Activated T-helper 1 cell treated with Interleukin-2 at 50 U/mL for 16 hours (primary cell): ENCODE measurements at places on chromosomes 5 and 9.

GRCh38 chr9:109976303-109976702 is 196.3 kb downstream of the PALM2AKAP2 start:
- DNase-seq, result no peak

DNA sequence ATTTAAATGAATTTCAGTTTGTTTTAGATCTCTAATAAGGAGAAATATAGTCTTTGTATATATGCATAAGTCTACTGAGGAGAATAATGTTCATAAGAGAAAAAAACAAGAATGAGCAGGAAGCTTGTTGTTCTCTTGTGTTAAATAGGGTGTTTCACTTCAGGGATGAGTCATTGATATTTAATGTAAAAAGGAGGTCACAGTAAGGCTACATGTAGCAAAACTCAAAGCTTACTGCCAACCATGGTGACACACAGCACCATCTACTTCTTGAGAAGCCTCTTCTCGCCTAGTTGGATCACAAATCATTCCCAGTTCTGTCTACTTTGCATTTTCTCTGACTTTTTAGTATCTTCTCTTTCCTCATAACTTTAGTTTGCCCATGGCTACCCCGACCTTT is 1466.0 kb upstream of the C9orf72 start:
- no peak for DNase-seq

- no peak for DNase-seq
Observed at GRCh38 chr5:125042261-125042890, 295.9 kb upstream of the ZNF608 start.

DNA sequence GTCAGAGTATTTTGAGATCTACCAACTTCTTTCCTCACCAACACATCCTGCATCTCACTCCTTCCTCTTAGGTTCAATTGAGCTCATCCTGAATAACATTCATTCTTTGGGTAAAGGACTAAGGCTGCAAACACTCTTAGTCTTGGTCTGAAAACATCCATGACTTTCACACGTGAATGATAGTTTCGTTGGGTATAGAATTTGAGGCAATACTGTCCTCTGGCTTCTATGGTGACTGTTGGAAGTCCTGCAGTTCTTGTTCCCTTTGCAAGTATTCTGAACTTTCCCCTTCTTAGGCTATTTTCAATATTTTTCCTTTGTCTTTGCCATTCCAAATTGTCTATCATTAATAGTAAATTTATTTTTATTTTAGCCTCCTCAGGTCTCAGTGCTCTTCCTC is 185.4 kb downstream of the ROR2 start:
- no peak for DNase-seq

DNA sequence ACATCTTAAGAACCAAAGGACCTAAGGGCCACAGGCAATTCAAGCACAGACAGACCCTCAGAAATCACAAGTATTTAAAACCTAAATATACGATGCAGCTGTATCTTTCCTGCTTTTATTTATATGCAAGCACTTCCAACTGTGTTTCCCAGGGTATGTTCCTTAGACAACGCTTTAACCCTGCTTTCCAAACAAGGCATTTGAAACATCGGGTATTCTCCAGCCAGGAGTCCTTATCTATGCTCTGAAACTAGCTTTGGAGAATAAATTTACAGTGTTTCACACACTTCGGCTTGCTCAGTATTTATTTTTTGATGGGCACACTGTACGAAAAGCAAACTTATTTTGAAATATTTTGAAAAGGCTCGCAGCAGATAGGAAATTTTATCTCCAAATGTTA is 13.5 kb downstream of the NR6A1 start:
- DNase-seq, result no peak

DNA sequence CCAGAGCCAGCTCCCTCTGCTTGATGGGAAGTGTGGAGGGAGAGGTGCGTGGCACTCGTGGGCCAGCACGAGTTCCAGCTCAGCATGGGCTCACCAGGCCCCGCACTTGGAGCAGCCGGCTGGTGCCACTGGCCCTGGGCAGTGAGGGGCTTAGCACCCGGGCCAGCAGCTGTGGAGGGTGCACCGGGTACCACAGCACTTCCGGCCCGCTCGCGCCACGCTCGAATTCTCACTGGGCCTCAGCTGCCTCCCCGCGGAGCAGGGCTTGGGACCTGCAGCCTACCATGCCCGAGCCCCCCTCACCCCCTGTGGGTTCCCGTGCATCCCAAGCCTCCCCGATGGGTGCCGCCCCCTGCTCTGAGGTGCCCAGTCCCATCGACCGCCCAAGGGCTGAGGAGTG is 98.4 kb downstream of the DCP2 start:
- DNase-seq, result no peak

DNA sequence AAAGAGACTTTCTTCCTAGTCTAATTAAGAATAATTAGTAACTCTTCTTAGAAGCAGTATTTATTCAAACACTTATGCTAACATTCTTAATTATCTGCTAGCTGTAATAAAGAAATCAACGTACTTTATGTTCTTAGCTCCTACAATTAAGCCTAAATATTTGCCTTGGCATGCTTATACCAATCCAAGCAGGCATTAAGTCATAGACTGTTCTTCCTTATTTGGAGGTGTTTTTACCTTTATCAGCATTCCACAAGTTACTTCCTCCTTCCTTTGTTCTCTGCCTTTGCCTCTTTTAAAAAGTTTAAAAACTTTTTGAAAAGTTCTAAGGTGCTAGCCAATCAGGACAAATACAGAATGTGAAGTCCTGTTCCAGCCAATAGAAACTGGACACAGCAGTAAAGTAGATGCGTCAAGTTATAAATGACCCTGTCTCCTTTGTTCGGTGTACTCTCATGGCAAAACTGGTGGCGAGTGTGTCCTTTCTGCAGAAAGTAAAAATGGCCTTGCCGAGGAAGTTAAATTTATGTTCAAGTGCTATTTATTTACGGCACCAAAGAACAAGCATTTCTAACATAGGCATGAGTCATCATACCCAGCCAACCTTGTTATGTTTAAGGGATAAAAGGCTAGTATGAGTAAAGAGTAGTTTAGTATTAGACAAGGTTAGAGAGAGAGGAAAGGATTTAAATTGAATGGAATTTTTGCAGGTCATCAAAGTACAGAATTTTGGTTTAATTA is 58.6 kb downstream of the GPBP1 start:
- no peak for DNase-seq

DNA sequence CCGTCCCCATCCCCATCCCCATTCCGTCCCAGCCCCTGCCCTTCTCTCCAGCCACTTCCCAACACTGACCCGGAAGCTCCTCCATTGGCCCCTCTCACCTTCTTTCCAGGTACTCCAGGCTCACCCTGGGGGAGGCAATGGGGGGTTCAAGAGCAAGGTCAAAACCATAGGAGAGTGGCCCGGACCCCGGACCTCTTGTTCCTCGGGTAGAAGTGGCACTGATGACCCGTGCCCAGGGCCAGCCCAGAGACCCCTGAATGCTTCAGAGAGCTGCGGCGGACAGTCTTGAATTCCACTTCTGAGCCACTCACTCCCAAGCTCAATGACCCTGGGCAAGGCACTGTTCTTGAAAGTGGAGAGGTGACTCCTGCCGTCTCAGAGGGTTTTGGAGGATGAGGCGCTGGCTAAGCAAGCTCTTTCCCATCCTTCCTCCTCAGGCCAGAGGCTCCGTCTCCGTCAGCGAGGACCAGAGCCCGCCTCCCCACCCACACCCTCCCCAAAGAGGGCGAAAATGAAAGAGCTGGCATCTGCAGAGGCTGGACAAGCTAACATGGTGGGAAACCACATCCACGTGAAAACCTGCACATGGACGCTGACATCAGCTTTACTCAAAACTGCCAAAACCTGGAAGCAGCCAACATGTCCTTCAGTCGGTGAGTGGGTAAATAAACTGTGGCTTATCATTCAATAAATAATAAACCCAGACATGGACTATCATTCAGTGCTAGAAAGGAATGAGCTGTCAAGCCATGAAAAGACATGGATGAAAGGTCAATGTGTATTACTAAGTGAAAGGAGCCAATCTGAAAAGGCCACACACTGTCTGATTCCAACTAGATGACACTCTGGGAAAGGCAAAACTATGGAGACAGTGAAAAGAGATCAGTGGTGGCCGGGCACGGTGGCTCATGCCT is 27.3 kb upstream of the PHYKPL start:
- DNase-seq, result no peak

GRCh38 chr5:125262782-125263181 is 516.3 kb upstream of the ZNF608 start:
- DNase-seq, result no peak

- no peak for DNase-seq
Observed at GRCh38 chr9:1978941-1979340, 36.2 kb upstream of the SMARCA2 start.

DNA sequence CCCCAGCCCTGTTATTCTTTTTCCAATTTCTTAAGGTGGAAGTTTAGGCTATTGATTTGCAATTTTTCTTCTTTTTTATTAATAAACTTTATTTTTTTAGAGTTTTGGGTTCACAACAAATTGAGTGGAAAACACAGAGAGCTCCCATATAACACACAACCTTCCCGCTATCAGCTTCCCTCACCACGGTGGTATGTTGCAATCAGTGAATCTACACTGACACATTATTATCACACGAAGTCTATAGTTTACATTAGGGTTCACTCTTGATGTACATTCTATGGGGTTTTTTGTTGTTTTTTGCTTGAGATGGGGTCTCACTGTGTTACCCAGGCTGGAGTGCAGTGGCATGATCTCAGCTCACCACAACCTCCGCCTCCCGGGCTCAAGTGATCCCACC is 4.8 kb upstream of the NFX1 start:
- DNase-seq, result no peak

DNA sequence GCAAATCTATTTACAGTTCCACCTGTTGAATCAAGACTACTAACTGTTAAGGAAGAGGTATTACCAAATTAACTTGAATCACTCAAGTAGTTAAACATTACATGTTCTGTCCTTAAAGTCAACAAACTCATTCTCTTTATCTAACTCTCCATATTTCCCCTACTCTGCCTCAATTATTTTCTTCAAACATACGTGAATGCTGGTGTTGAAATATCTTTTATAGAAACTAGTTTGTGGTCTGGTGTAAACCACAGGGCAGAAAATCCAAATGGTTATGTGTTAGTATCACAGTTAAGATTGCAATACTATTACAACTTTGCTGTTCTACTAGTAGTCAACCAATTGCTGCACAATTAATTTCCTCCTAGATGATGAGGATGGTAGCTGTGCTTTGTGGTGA is 603.5 kb downstream of the KCTD16 start:
- no peak for DNase-seq

- DNase-seq, result no peak
Observed at GRCh38 chr5:17379100-17379951, 118.7 kb upstream of the TAF11L2 start.

GRCh38 chr5:6715271-6715670 is 2.0 kb downstream of the TENT4A start:
- DNase-seq, result no peak

- DNase-seq, result no peak
Observed at GRCh38 chr5:37662789-37663485, 176.9 kb downstream of the GDNF start.

GRCh38 chr9:11086561-11086960 is 473.8 kb upstream of the PTPRD start:
- DNase-seq, result no peak

GRCh38 chr9:134066526-134066912 is 1.3 kb downstream of the BRD3 start:
- DNase-seq, result no peak

- peak; percentile 58 for DNase-seq
Observed at GRCh38 chr5:132386644-132387286, 17.3 kb downstream of the SLC22A5 start.

DNA sequence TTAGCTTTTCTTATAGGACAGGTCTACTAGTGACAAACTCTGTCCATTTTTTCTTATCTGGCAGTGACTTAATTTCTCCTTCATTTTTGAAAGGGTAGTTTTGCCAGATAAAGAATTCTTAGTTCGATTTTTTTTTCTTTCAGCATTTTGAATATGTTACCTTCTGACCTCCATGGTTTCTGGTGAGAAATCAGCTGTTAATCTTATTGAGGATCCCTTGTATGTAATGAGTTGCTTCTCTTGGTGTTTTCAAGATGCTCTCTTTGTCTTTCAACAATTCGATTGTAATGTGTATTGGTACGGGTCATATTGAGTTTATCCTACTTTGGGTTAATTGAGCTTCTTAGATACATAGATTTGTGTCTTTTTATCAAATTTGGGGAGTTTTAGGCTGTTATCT is 12.5 kb downstream of the PAIP2 start:
- DNase-seq, result no peak

DNA sequence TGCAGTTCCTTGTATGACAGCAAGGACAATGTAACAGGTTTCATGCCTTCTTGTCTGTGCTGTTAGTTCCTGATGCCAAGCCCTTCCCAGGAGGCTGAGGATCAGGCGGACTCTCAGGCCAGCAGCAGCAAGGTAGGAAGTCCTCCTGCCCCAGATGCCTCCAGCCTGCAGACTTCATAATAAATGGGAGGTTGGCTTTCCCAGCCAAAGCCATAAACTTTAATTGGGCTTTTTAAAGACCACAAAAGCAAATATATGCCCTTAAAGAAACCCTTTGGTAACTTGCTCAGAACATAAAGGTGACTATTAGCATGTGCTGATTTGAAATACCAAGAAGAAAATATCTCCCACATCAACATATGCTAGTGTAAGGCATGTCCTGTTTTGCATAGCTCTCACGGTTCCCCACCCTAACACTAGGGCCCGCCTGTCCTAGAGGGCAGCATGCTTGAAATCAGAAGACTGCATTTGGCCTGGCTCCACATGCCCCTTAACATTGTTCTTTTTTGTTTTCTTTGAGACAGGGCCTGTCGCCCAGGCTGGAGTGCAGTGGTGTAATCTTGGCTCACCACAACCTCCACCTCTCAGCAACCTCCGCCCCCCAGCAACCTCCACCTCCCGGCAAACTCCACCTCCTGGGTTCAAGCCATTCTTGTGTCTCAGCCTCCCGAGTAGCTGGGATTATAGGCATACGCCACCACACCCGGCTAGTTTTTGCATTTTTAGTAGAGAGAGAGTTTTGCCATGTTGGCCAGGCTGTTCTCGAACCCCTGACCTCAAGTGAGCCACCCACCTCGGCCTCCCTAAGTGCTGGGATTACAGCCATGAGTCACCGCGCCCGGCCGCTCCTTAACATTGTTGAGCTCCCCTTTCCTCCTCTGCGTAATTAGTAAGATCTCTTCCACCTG is 44.6 kb upstream of the FCN1 start:
- DNase-seq, result no peak

GRCh38 chr5:72840041-72840440 is 23.6 kb downstream of the TNPO1 start:
- no peak for DNase-seq

DNA sequence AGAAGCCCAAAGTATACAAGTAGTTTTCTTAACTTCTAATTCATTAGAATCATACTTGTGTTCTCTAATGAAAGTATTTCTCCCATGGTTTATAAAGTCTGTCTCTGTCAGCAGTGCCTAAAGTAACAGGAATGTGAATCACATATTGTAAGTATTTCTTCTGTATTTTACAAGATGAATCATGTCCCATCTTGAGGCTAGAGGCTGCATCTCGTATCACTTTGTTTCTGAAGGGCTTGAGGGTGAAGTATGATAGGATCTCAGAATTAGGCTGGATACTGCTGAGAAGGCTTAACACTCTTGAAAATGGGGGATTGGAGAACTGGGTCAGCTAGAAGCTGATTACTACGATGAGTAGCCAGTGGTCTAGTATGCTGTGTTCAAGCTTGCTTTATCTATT is 242.2 kb upstream of the ACTBL2 start:
- no peak for DNase-seq

- DNase-seq, result no peak
Observed at GRCh38 chr5:6728011-6728794, 15.0 kb downstream of the TENT4A start.
